ENCODE measurements at places on chromosomes 6 and 20. TPM values are rescaled to one million over a fixed set of nuclear protein-coding genes. Genes with fewer than 3 reads are reported as not detected.

- peak; percentile 39 for DNase-seq
These were observed 212.1 kb upstream of the PHACTR1 start for GRCh38 chr6:12504325-12504966.

GPX5 gene
- not detected for total RNA-seq

PRSS16 gene
- total RNA-seq = 0.62 TPM

- no peak for DNase-seq
These were observed 200.7 kb downstream of the WDR27 start for GRCh38 chr6:169501128-169501527.

VWA7 gene
- total RNA-seq = 3.2 TPM

GRCh38 chr6:22147921-22148776 lies 148.7 kb downstream of the PRL start:
- peak; percentile 29 for DNase-seq
